ENCODE measurements at places on chromosomes 4 and X.

- DNase-seq = no peak
These were observed 6.6 kb upstream of the GBA3 start for GRCh38 chr4:22686141-22686540.

GRCh38 chr4:53697016-53697685 lies 105.9 kb upstream of the LNX1 start:
- no peak for DNase-seq

DNA sequence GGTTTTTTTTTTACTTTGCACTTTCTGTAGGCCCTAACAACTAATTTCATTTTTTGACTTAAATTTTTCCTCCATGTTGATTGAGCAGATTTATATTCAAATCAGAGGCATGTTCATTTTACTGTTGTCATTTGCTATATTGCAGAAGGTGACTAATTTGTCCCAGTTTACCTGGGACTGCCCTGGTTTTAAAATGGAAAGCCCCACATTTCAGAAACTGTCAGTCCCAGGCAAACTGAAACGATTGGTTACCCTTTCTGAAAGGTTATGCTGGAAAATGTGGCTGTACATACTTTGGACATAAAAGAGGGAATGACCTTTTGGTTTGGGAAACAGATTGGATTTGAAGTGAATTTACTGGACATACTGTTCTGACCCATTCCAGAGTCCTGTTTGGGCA lies 160.0 kb downstream of the SPCS3 start:
- DNase-seq = no peak

DNA sequence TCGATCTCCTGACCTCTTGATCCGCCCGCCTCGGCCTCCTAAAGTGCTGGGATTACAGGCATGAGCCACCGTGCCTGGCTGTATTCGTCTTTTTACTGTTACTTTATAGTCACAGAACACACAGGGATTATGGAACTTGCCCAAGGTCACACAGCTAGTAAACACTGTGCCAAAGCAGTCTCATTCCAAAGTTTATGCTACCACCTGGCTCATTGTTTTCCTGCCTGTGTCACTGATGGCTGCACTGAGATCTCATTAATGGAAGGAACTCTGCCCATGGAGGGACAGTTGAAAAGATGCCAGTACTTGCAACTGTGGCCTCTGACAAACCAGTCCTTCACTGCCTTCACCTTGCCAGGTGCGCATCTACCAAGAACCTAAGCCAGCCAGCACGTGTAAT lies 517.7 kb downstream of the BCOR start:
- no peak for DNase-seq

GRCh38 chrX:19875050-19875431 lies 12.4 kb downstream of the SH3KBP1 start:
- DNase-seq = no peak

DNA sequence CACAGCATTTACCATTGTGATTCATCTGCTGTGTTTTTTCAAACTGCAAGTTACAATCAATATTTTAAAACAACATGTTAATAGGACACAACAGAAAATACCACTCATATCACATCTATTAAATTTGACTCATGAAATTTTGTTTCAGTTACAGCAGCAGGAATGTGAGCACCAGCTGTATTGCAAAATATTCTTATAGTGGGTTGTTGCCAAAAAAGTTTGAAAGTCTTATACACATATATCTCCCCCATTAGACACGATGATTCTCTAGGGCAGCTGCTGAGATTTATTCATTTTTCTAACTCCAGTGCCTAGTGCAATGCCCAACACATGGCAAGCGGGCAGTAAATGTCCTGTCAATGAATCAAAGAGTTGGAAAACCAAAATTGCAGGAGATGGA lies 26.6 kb upstream of the NKX3-2 start:
- no peak for DNase-seq

GRCh38 chr4:88826771-88827170 lies 129.1 kb upstream of the NAP1L5 start:
- no peak for DNase-seq

GRCh38 chr4:131344761-131345160 lies 1804.3 kb upstream of the PCDH10 start:
- no peak for DNase-seq

- DNase-seq = peak; percentile 26
These were observed 670 bp downstream of the PAPSS1 start for GRCh38 chr4:107719207-107719921.

GRCh38 chrX:10761447-10761846 lies 141.1 kb upstream of the MID1 start:
- no peak for DNase-seq

DNA sequence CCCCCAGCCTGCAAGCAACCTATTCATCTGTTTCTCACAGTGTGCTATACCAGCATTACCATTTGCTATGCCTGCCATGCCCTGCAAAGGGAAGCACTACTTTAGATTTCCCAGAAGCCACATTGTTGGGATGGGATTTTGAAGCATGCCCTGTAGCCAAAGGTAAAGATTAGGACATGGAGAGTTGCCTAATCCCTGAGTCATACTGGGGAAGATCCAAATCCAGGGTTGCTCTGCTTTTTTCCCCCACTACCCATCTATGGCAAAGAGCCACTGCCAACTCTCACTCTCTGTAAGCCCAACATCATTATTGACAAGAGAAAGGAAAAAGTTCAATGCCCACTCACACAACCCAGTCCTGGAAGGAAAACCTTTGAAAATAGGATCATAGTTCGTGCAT lies 36.7 kb upstream of the TMEM164 start:
- no peak for DNase-seq

GRCh38 chr4:1490011-1490653 lies 83.9 kb upstream of the NKX1-1 start:
- DNase-seq = no peak

DNA sequence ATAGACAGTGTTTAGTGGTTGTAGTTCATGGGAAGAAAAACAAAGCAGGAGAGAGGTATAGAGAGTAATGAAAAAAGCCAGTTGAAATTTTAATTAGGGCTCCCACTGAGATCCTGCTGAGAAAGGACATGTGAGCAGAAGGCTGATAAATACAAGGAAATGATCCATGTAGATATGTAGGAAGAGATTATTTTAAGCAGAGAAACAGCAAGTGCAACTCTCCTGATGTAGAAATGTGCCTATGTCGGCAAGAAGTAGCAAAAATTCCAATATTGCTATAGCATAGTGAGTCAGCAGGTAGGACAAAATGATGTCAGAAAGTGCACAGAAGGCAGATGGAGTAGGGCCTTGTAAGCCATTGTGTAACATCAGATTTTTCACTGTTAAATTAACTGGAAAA lies 1027.3 kb downstream of the PCDH18 start:
- DNase-seq = no peak

DNA sequence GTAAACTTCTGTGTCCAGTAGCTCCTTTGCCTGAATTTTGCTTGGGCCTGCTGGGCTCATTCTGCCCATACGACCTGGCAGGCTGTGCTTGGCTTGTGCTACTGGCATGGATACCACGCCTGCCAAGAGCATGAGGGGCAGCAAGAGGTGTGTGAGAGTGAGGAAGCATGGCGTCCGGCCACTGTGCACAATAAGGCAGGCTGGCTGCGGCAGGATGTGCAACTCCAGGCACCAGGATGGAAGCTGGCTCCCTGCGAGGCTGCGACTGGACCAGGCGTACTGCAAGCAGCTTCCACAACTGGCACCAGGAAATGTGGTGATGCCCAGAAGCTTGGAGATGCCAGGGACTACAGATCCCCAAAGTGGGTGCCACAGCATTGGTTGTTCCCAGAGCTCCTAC lies 709.3 kb downstream of the PCDH18 start:
- no peak for DNase-seq

DNA sequence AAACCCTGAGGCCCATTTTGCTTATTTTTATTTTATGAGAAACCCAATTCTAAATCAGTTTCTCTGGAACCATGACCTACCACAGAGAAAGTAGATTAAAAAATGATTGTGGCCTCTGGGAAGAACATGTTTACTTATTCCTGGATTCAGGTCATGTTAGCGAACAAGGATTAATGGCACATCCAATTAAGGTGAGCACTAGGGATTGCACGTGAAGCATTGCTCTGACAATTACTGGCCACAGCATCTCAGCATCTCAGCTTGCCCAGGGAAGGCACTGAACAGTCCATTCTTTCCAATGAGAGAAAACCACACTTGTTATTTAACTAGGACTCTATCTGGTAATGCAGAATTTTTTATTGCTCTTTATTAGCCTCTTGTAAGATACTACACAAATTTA lies 119.8 kb downstream of the ZNF330 start:
- no peak for DNase-seq

DNA sequence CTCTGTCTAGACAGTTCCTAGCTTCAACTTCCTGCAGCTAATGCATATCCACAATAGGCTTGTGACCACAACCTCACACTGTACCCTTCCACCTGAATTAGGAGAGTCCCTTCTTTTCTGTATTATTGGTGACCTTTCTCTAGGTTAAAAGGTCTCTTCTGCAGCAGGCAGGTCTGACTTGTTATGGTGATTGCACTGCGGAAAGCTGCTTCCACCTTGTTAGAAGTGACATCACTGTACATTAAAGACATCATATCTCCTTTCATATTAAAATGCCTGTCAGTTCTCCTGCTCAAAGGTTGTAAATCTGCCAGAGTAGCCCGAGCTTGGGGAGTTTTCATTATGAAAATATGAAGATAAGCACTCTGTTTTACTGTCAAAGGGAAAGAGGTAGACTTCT lies 21.5 kb upstream of the LSM6 start:
- no peak for DNase-seq

GRCh38 chr4:26959654-26960047 lies 99.0 kb downstream of the STIM2 start:
- no peak for DNase-seq

- DNase-seq = no peak
These were observed 62.5 kb downstream of the BANK1 start for GRCh38 chr4:101853028-101853427.

GRCh38 chrX:136457303-136457917 lies 30.3 kb upstream of the BRS3 start:
- DNase-seq = no peak

GRCh38 chr4:108774809-108775530 lies 12.1 kb upstream of the ETNPPL start:
- DNase-seq = no peak

DNA sequence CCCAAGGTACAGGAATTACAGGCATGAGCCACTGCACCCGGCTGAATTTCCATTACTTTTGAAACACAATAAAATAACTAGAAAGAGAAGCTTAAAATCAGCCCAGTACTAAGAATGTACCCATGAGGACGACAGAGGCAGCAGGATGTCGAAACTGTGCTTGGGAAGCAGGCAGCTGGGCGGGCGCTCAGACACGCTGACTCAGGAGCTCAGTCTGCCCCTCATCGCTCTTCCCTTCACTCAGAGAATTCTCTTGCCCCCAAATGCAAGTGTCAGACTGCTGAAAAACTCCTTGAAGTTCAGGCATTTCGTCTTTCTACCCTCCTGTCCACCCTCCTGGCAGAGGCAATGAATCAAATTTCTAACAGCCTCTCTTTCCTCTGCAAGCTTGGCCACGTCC lies 41.0 kb upstream of the CDKN2AIP start:
- DNase-seq = no peak

DNA sequence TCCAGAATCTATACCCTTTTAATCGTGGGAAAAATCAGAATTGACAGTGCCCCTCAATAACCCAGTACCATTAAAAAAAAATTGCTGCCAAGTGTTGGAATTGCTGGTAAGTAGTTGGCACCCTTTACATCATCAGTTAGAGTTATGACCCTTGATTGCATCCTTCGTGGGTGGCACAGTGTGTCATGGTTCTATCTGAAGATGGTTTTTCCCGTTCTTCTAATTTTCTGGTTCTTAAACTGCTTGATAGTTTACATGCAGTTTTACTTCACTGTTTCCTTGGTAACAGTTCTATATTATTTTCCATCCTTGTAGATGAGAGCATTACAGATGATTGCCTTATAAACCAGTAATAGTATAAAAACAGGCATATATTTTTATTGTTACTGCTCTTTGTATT lies 3.2 kb downstream of the FRMPD4 start:
- no peak for DNase-seq

DNA sequence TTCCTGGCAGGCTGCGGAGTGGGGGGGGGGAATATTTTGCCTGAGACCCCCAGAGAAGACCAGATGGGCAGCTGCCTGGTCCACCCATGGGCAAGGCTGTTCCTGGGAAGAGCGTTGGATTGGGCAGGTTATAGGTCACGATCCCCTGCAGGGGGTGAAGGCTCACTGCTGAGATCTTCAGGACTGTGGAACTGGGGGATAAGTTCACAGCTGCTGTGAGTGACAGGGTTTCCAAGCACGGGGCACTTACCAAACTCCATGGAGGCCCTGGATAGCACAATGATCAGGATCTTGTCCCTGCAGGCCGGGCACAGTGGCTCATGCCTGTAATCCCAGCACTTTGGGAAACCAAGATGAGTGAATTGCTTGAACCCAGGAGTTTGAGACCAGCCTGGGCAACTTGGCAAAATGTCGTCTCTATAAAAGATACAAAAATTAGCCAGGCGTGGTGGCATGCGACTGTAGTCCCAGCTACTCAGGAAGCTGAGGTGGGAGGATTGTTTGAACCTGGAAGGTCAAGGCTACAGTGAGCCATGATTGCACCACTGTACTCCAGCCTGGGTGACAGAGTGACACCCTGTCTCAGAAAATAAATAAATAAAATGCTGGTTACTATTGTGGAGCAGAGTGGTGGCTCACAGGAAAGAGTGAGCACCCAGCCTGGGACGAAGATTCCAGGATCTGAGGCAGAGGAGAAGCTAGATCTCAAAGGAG lies 68.0 kb upstream of the HELT start:
- no peak for DNase-seq

GRCh38 chrX:13797512-13797911 lies 19.4 kb downstream of the GPM6B start:
- no peak for DNase-seq

DNA sequence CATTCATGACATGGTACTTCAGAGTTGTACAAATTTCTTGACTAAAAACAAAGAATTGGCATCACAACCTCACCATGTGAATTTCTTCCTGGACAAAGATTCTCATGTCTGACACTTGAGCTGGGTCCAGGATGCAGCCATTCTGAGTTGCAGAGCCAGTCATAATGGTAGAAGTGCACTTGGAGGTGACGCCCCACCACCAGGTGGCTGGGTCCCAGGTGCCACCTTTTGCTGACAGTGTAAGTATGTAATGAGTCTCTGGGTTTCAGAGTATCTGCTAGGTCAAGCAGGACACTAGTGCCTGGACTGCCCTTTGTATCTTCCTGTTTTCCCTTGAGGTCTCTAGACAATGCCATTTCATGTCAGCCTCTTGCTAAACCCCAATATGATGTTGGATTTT lies 36.6 kb upstream of the WDR1 start:
- DNase-seq = no peak

DNA sequence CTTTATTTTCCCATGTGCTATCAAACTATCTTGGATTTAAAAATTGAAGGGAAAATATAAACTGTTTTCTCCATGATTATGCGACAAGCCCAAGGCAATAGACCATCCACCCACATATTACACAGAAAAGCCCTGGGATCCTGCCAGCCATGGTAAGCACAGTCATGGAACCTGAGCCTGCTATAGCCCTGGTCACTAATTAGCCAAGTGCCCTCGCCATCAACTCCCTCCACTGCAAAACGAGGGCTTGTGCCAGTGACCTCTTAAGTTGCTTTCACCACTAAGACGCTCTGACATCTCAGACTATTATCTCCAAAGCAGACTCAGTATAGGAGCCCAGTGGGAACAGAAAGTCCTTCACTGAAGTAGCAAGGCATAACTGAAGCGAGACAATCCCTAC lies 69.2 kb downstream of the NLGN4X start:
- DNase-seq = no peak
